Psoas muscle (tissue), 8 donors: ENCODE measurements at places on chromosomes 5 and 9. TPM values are rescaled to one million over a fixed set of nuclear protein-coding genes. Genes with fewer than 3 reads are reported as not detected.

QRFP gene
- not detected for total RNA-seq

FOXI1 gene
- total RNA-seq = not detected

STING1 gene
- 9.4 TPM for total RNA-seq

GRCh38 chr9:73116031-73116430 lies 35.6 kb upstream of the ANXA1 start:
- DNase-seq = no peak

DNA sequence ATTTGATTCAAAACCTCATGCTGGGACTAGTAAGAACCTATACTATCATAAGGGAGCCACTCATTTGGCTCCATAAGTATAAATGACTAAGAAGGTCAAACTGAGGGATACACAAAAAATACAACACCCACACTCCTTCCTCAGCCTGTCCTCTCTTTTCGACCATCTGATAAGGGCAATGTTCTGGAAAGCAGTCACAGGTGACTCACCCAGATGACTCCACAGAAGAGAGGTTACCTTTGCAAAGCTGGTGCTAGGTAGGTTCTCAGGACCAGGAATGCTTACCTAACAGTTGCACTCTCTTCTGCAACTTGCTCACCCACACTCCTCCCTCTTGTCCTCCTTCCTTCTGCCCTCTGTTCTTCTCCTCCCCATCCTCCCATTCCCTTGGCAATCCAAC lies 32.9 kb downstream of the LHFPL2 start:
- DNase-seq = no peak
